Aorta (tissue), 5 donors: ENCODE measurements at places on chromosomes 12 and 14. TPM values are rescaled to one million over a fixed set of nuclear protein-coding genes. Genes with fewer than 3 reads are reported as not detected.

DNA sequence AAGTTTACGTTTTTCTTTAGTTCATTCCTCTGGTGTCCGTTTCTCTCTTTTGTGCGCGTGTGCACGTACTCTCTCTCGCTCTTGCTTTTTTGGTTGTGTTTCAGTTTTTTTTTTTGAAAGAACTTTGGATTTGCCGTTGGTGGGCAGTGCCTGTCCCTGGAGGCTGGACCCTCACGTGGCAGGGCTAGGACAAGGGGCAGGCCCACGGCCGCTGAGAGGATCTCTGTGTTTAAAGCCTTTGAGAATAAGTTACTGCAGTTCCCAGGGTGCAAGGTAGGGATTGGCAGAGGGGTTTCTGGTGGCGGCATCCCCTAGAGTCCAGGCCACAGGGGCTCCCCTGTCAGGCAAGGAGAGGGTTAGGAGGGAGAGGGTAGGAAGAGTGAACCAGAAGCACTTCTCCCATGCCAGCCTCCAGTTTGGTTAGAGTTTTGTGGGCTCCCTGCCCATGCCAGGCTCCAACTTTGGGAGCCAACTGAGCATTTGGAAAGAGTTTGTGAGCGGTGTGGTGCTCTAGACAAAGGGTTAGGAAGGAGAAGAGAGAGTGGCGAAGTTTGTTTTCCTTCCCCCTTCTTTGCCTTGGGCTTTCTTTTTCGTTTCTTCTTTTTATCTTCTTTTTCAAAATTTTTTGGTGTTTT lies 30.5 kb downstream of the ZFHX2 start:
- no peak for DNase-seq
- H3K36me3 ChIP-seq = no peaks in the 10 kb centered on the region
- H3K27me3 ChIP-seq = no peaks in the 10 kb centered on the region
- no peak overlapping the region for H3K4me3 ChIP-seq

The SLC5A8 gene
- total RNA-seq = not detected

GRCh38 chr14:99707420-99707819 lies 23.3 kb downstream of the CYP46A1 start:
- no peak overlapping the region for H3K4me3 ChIP-seq
- no peaks in the 10 kb centered on the region for H3K27me3 ChIP-seq
- no peak overlapping the region for H3K27ac ChIP-seq

- H3K4me1 ChIP-seq = no peaks in the 10 kb centered on the region
- no peaks in the 10 kb centered on the region for H3K27me3 ChIP-seq
- H3K27ac ChIP-seq = no peak overlapping the region
- no peak overlapping the region for H3K4me3 ChIP-seq
- DNase-seq = no peak
Measured at GRCh38 chr14:98937712-98938505, 334.1 kb downstream of the BCL11B start.

The ENDOU gene
- total RNA-seq = 0.29 TPM

GRCh38 chr14:74083784-74084276 lies 423 bp downstream of the ALDH6A1 start:
- H3K27me3 ChIP-seq = no peaks in the 10 kb centered on the region
- H3K36me3 ChIP-seq = no peaks in the 10 kb centered on the region

The NANOG gene
- 0.57 TPM for total RNA-seq

GRCh38 chr12:104498211-104498801 lies 41.6 kb downstream of the CHST11 start:
- no peak for DNase-seq
- H3K4me1 ChIP-seq = no peaks in the 10 kb centered on the region
- no peak overlapping the region for H3K4me3 ChIP-seq
- no peak overlapping the region for H3K27ac ChIP-seq
- H3K36me3 ChIP-seq = no peaks in the 10 kb centered on the region

GRCh38 chr14:84674636-84675035 lies 855.3 kb upstream of the FLRT2 start:
- H3K4me3 ChIP-seq = no peak overlapping the region
- DNase-seq = no peak
- H3K27ac ChIP-seq = no peak overlapping the region
- H3K4me1 ChIP-seq = no peaks in the 10 kb centered on the region
- H3K36me3 ChIP-seq = no peaks in the 10 kb centered on the region
- no peaks in the 10 kb centered on the region for H3K27me3 ChIP-seq

DNA sequence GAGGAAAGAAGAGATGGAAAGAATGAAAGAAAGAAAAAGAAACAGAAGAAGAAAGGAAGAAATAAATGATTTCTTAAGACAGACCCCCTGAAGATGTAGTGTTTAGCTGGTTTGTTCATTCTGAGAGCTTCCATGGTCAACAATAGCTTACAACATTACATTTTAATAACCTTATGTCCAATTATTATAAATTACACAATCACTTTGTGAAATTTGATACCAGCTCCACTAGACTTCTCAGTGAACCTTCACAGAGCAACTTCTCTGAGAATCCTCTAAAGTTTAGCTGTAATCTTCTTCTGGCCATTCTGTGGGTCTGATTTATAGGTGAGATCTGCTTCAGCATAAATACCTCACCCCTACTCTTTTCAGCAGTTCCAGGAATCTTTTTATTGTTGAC lies 27.9 kb downstream of the SIX1 start:
- no peak overlapping the region for H3K4me3 ChIP-seq
- H3K27me3 ChIP-seq = no peaks in the 10 kb centered on the region
- H3K4me1 ChIP-seq = no peaks in the 10 kb centered on the region
- DNase-seq = no peak

The SLCO1B1 gene
- total RNA-seq = not detected

GRCh38 chr12:97482143-97482693 lies 19.6 kb downstream of the RMST start:
- no peak overlapping the region for H3K27ac ChIP-seq
- H3K27me3 ChIP-seq = no peaks in the 10 kb centered on the region
- no peaks in the 10 kb centered on the region for H3K36me3 ChIP-seq
- no peaks in the 10 kb centered on the region for H3K4me1 ChIP-seq
- no peak overlapping the region for H3K4me3 ChIP-seq

GRCh38 chr12:128844031-128844635 lies 9.1 kb upstream of the GLT1D1 start:
- no peaks in the 10 kb centered on the region for H3K4me1 ChIP-seq
- H3K4me3 ChIP-seq = no peak overlapping the region
- DNase-seq = peak; percentile 36
- H3K27me3 ChIP-seq = no peaks in the 10 kb centered on the region
- no peaks in the 10 kb centered on the region for H3K36me3 ChIP-seq
